ENCODE measurements at places on chromosomes 6 and 20. TPM values are rescaled to one million over a fixed set of nuclear protein-coding genes. Genes with fewer than 3 reads are reported as not detected.

DNA sequence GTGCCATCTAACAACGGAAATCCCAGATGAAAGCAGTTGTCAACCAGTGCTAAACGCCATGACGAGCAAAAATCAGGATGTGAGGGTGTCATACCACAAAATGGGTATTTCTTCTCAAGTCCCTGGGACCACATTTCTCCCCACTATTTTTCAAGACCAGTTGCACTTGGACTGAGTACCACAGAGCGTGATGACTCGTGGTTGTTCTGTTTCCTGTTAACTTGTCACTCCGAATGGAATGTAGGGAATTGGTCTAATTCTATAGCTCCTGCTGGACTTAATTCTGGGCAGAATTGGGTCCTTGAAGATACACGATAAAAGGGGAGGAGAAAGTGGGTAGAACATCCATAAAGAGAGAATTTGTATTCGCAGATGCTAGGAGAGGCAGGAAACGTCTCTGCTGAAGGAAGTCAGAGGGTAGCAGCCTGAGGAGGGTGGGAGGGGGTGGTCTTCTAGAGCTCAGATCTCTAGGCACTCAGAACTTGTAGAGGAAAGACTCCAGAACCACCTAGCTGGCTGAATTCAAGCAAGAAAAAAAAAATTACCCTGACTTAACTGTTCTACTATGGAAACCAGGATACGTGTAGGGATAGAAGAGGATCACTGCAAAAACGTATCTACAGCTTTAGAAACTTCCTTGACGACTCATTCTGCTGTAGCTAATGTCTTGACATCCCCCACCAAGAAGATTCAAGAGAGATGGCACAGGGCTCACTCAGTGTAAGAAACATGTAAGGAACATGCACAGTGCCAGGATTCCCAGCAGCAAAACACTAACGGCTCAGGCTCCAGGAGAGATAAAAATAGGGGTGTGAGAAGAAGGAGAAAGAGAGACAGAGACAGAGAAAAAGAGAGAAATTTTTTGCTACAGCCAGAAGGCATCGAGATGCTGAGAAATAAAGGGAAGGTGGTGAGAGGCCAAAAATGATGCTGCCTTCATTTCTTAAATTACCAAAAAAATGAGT is 494.7 kb downstream of the CD83 start:
- H3K36me3 ChIP-seq, result no peaks in the 10 kb centered on the region
- no peak for DNase-seq

GRCh38 chr6:161526794-161527193 is 252.9 kb upstream of the AGPAT4 start:
- no peaks in the 10 kb centered on the region for H3K27me3 ChIP-seq
- no peak overlapping the region for H3K27ac ChIP-seq
- H3K36me3 ChIP-seq, result no peaks in the 10 kb centered on the region
- DNase-seq, result no peak
- no peak overlapping the region for H3K4me3 ChIP-seq

DNA sequence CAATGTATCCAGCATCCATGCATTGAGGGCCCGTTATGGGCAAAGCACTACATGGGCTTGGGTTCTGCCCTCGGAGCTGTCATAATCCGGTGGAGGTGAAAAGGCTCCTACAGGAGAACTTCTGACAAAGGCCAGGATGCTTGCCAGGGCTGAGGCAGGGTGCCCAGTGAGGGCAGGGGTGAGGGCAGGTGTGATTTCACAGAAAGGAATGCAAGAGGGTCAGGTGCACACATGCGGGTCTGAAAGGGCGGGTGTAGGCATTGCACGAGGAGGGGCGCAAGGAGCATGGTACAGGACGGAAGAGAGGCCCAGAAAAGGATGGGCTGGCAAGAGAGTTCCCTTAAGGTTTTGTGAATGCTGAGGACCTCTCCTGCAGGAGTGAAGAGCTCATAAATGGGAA is 348.0 kb downstream of the BTBD3 start:
- no peaks in the 10 kb centered on the region for H3K4me1 ChIP-seq
- no peak overlapping the region for H3K27ac ChIP-seq

GRCh38 chr20:1904135-1904534 is 8.9 kb downstream of the SIRPA start:
- H3K27me3 ChIP-seq, result no peaks in the 10 kb centered on the region
- H3K4me3 ChIP-seq, result no peak overlapping the region
- H3K4me1 ChIP-seq, result peaks cover 16% of the 10 kb centered on the region

The CD93 gene
- polyA plus RNA-seq, result 4.1 TPM

The EPHA7 gene
- 0.78 TPM for polyA plus RNA-seq

The TFAP2D gene
- polyA plus RNA-seq, result not detected

DNA sequence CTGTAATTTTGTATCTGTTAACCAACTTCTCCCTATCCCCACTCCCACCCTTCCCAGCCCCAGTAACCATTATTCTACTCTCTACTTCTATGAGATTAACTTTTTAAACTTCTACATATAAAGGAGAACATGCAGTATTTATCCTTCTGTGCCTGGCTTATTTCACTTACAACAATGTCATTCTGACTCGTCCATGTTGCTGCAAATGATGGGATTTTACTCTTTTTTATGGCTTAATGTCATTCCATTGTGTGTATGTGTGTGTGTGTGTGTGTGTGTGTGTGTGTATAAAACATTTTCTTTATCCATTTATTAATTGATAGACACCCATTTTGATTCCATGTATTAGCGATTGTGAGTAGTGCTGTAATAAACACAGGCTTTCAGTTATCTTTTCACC is 76.1 kb downstream of the COL19A1 start:
- DNase-seq, result no peak
- no peak overlapping the region for H3K4me3 ChIP-seq
- H3K36me3 ChIP-seq, result no peaks in the 10 kb centered on the region
- no peak overlapping the region for H3K27ac ChIP-seq
- no peaks in the 10 kb centered on the region for H3K27me3 ChIP-seq
- H3K4me1 ChIP-seq, result no peaks in the 10 kb centered on the region

The FAM184A gene
- polyA plus RNA-seq, result 2.0 TPM
